ENCODE measurements at places on chromosomes 4 and X.

GRCh38 chrX:9610771-9611392 lies 146.0 kb downstream of the TBL1X start:
- no peak for DNase-seq

GRCh38 chr4:2286904-2287593 lies 25.1 kb upstream of the MXD4 start:
- no peak for DNase-seq

DNA sequence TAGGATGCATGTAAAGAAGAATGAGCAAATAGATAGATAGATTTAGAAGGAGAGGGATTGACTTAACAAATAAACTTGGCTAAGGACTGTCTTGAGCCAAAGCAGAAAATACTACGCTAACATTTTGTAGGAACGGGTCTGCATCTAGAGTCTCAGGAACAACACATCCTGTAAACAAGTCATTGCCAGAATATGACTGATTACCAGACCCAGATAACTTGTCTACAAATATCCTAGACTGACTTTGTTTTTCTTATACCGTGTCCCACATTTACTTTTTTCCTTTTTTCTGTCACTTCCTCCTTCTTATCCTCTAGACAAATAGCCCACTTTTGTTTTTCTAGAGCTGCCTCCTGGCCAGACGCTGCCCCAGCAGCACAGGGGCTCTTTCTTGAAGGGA lies 393.6 kb downstream of the PDGFC start:
- DNase-seq = no peak

DNA sequence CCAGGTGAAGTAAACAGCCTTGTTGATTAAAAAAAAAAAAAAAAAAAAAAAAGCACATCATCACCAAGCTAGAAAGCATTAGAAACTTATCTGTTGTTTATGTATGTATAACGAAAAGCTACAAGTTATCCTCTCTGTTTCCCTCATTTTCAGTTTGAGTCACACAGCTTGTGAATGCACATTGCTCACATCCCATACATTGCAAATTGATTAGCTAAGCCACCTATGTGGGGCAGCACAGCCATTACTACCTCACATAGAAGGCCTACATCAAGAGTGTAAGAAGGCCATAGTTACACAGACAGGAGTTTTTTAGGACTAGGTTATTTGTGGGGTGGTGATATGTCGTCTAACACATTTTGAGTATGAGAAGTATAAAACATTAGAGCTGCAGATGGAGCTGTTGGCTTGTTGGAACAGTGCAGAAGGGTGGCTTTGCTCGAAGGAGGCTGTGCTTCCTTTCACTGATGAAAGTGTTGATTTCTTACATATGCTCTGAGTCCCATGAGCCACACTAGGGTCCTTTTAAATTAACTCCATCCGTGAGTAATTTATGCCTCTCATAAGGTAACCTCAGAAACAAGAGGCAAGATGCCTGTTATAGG lies 431.6 kb downstream of the GABRG1 start:
- DNase-seq = no peak

- DNase-seq = no peak
Measured at GRCh38 chr4:7173841-7174449, 18.4 kb upstream of the SORCS2 start.

- DNase-seq = no peak
Measured at GRCh38 chr4:153039542-153040185, 103.5 kb downstream of the FHDC1 start.

GRCh38 chrX:97397371-97397770 lies 513.7 kb downstream of the RPA4 start:
- DNase-seq = no peak

- DNase-seq = no peak
Measured at GRCh38 chrX:51899741-51900140, 6.3 kb downstream of the MAGED1 start.

- no peak for DNase-seq
Measured at GRCh38 chr4:128579154-128579853, 230.2 kb upstream of the JADE1 start.

DNA sequence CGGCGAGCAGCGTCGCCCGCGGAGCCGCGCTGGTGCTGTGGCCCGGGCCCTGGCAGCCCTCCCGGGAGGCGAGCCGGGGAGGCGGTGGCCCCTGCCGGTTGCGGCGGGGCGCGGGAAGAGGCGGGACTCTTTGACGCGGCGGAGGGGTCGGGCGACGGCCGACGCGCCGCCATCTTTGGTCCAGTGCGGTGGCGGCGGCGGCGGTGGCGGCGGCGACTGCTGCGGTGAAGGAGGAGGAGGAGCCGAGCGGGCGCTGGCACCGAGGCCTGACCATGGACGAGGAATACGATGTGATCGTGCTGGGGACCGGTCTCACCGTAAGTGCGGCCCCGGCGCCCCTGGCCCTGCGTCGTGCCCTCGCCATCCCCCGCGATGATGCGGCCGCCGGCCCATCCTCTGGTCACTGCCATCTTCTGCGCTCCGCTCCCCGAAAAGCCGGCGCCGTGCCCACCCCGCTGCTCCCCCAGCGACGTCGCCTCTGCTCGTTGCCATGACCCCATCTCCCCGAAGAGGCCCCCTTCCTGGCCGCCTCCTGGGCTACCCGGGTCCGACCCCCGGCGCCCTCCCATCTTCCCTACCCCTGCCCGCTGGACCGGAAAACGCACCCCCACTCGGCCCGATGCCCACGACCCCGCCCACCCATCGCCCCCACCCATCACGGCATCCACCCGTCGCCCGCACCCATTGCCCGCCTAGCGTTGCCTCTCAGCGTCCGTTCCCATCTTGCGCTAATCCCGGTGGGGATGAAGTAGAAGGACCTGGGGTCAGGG lies at the start of gene GDI1:
TSS of gene GDI1 (plus strand) at position 172 of the 770 bp plus-strand sequence. CDS start at position 273, 101 bp downstream.
- DNase-seq = peak; percentile 56

DNA sequence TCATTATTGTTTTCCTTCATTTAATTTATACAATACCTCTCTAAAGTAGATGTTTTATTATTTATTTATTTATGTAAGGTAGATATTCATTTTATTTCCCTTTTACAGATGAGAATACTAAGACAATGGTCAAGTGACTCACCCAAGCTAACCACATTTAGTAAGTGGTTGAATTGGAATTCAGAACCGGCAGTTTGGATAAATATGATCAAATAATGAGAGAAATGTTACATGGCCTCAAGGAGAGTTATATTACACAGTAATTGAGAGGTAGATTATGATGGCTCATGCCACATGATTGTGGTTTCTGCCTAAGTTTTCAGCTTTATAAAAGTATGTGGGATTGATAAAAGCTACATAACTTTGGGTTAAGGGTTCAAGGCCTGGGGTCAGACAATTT lies 239.4 kb upstream of the BOD1L1 start:
- no peak for DNase-seq

GRCh38 chr4:167702391-167702790 lies 389.9 kb upstream of the ANXA10 start:
- no peak for DNase-seq

- DNase-seq = no peak
Measured at GRCh38 chrX:46553935-46554334, 8.7 kb upstream of the ZNF674 start.

GRCh38 chr4:22190855-22191254 lies 242.3 kb upstream of the KCNIP4 start:
- no peak for DNase-seq

DNA sequence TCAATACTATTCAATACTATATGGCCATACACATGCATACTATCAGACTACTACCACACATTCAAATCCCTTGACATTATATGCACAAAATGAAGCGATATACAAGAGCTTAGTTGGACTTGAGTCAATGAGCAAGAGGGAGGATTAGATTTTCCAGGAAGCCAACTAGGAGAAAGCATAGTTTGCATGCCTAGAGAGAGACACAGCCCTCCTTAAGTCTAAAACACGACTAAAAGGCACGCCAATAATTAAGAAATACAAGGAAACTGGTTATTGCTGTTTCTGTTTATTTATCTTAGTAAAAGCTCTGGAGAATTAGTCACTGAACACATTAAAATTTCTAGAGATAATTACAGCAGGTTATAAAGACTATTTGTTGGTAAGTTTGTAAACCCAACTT lies 21.8 kb downstream of the MBNL3 start:
- DNase-seq = no peak

- no peak for DNase-seq
Measured at GRCh38 chr4:153610623-153611376, 73.3 kb upstream of the TLR2 start.

GRCh38 chrX:9278475-9279233 lies 186.2 kb upstream of the TBL1X start:
- no peak for DNase-seq

GRCh38 chr4:113293674-113294073 lies 244.2 kb downstream of the ANK2 start:
- no peak for DNase-seq

DNA sequence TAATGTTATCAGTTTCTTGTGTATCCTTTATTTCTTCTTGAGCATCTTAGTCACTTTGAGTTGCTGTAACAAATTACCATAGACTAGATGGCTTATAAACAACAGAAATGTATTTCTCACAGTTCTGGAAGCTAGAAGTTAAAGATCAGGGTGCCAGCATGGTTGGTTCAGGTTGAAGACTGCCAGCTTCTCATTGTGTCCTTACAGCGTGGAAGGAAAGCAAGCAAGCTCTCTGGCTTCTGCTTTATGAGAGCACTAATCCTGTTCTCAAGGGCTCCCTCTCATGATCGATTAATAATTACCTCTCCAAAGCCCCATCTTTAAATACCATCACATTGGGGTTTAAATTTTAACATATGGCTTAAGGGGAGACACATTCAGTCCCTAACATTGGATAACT lies 497.2 kb downstream of the RAPGEF2 start:
- no peak for DNase-seq

DNA sequence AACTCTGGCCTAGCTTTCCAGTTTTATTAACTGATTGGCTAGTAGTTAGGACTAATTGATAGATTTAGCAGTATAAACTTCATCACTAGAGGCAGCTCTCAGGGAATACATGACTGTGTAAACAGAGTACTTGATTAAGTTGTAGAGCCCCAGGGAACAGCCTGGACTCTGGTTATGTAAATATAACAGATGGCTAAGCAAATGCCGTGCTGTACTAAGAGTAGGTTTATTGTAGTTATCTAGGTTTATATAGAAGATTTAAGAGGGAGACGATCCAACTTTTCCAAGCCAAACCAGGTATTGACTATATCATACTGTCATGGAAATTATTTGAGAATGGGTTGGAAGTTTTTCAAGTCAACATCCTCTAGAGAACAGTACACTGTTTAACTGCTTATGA lies 463.4 kb upstream of the GRID2 start:
- DNase-seq = no peak

DNA sequence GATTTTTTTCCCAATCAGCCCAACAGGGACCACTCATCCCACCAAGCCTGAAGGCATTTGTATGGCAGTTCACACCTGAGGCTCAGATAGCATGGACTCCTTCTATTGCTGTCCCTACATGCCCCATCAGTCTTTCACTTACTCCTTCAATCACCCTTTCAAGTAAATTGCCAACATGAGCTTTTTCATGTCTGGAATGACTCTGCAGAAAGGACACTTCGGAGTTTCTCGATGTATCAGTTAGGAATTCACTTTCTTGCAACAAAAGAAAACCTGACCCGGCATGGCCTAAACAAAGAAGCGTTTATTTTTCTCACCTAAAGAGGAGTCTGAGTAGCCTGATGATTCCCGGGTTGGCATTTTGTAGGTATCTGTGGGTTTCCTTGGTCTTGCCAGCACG lies 38.6 kb downstream of the RXFP1 start:
- no peak for DNase-seq

GRCh38 chr4:8383016-8383415 lies 57.5 kb downstream of the ACOX3 start:
- DNase-seq = no peak

GRCh38 chrX:65755786-65756185 lies 88.3 kb downstream of the MSN start:
- no peak for DNase-seq

- DNase-seq = no peak
Measured at GRCh38 chrX:154348114-154348531, 26.3 kb downstream of the FLNA start.

- no peak for DNase-seq
Measured at GRCh38 chr4:151540728-151541388, 131.9 kb downstream of the FHIP1A start.

- DNase-seq = no peak
Measured at GRCh38 chr4:47478804-47479203, 6.3 kb upstream of the ATP10D start.

DNA sequence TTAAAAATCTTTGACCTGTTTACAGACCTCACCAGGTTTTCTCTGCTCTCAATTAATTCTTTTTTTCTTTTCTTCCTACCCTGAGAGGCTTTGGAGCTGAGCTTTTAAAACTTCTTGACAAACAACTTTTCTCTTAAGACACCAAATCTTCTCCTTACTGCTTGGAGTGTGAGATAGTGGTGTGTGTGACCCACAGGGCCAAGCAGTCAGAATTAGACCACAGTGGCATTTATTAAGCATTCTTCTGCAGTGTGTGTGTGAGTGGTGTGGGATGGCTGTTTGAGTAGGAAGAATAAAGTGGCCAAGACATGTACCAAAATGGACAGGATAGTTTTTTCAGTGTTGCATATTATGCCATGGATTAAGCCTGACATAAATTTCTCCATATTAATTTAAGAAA lies 665.1 kb downstream of the RAPGEF2 start:
- no peak for DNase-seq

DNA sequence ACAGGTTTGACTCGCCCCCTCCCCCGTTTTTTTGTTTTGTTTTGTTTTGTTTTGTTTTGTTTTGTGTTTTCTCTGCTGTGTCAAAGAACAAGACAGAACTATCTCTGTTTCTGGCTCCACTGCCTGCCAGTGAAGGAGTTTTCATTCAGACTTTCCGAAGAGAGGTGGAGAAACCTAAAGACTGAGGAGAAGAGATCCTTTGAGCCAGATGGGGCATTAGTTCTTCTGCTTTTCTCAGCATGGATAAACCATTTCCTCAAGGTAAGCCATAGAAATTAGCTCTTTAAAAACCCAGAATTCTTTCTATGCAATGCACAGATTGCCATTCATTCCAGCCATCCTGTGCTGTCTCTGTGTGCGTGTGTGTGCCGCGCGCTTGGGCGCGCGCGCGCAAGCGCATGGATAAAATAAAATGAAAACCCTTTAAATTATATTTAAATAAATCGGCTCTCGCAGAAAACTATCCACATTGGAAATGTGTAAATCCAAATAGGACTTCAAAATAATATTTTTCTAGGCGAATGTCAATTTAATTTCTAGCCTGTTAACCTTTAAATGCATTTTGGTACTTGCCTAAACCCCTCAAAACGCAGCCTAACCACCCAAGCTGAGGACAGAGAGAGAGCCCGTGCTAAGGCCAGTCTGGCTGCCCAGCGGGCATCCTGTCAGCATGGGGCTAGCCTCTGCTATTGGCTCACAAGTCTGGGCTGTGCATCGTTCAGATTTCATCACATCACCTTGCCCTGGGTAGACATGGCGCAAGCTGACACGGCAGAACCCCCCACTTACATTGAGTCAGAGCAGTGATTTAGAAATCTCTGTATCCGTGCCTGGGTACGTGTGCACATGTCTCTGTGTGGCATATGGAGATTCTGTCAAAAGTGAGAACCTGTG lies 113.0 kb upstream of the VAMP7 start:
- no peak for DNase-seq

DNA sequence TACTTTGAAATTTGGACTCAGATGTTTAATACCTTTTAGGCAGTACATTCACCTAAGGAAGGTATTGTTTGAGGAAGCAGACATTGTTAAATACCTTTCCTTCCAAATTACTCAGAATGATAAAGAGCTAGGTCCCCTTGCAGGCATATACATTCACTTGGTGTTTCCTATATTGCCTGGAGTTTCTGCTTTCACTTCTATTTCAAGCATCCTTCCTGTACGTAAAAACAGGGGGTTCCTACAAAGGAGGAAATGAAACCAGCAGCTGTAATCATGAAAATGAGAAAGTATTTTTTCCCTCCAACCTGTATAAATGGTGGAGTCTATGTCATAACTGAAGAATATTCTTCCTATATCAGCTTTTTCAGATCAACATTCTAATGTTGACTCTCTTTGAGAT lies 90.4 kb upstream of the RASGEF1B start:
- DNase-seq = no peak
